NCI-H460 (cell line): ENCODE measurements at places on chromosomes 4 and X. TPM values are rescaled to one million over a fixed set of nuclear protein-coding genes. Genes with fewer than 3 reads are reported as not detected.
A peak's percentile ranks its signal among the peaks of the same experiment; 100 is the strongest.

DNA sequence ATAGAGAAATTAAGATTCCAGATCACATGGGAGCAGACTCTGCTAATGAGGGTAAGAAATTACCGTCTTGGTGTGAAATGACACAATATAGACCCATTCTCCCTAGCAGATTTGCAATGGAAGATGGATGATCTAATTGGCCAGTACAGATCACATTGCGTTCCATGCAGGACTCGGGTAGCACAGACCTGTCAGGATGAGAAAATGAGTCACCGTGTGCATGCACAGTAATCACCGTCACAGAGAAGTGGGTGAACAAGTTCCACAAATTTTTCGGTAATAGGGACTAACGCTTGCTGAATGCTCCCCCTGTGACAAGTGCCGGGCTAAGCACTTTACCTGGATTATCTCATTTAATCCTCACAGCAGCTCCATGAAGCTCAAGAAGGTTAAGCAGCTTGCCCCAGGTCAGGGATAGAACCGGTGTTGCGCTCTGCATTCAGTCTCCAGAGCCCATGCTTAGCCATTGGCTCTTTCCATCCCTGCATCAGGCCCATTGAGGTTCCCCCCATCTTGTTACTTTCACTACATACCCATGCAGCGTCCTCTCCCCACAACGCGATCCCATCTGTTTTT, 375.6 kb downstream of the FBXW7 start:
- no peak for DNase-seq

- DNase-seq: no peak
These were observed 18.4 kb downstream of the MAML3 start for GRCh38 chr4:140135529-140136088.

DNA sequence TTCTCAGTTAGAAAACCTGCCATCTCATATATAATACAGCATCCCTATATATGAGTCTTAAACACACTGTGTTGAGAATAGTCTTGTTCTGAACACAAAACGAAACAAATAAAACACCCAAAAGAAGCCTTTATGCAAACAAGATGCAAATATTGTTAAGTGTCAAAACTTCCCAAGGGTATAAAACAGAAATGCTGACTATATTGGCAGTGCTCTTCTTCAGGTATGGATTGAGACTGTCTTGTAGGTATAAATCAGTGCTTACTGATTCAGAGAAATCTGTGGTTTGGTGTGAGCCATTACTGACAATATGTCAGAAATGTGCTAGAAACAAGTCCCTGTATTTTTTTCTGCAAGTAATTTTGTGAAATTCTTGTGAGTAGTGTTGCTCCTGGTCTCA, 82.8 kb upstream of the CTSO start:
- DNase-seq: no peak

VGLL1 gene
- not detected in 2 replicates for total RNA-seq

- DNase-seq: no peak
These were observed 14.5 kb downstream of the CHRNA9 start for GRCh38 chr4:40349561-40350198.

GRCh38 chr4:53905941-53906377, 158.4 kb downstream of the CHIC2 start:
- DNase-seq: peak; percentile 5
